ENCODE measurements at places on chromosomes 4 and X.

DNA sequence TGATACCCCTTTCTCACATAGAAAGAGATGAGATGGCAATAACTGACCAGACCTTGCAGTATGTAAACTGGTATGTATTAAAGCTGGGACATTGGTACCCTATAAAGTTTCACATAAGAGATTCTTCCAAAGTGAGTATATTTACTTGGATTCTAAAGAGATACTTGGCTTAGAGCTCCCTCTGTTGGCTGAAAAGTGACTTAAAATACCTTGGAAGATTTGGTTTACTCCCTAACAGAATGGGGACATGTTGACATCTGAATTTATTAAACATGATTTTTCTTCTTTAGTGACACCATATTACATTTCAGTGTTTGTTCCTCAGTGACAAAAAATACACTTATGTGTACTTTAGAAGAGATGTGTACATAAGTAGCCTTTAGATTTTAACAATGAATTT is 47.9 kb upstream of the RGN start:
- peak; percentile 32 for DNase-seq
- no peaks in the 10 kb centered on the region for H3K4me1 ChIP-seq
- H3K27me3 ChIP-seq = no peaks in the 10 kb centered on the region
- no peak overlapping the region for H3K4me3 ChIP-seq

GRCh38 chr4:19300213-19300612 is 951.5 kb upstream of the SLIT2 start:
- H3K27ac ChIP-seq = no peak overlapping the region
- DNase-seq = no peak
- no peaks in the 10 kb centered on the region for H3K27me3 ChIP-seq
- no peaks in the 10 kb centered on the region for H3K36me3 ChIP-seq
- H3K4me1 ChIP-seq = no peaks in the 10 kb centered on the region
- no peak overlapping the region for H3K4me3 ChIP-seq

GRCh38 chrX:110046001-110046400 is 43.1 kb downstream of the TMEM164 start:
- H3K4me1 ChIP-seq = peaks cover 36% of the 10 kb centered on the region
- no peaks in the 10 kb centered on the region for H3K27me3 ChIP-seq
- DNase-seq = no peak
- H3K36me3 ChIP-seq = no peaks in the 10 kb centered on the region
- no peak overlapping the region for H3K4me3 ChIP-seq

GRCh38 chr4:184694412-184694956 is 39.4 kb downstream of the CENPU start:
- no peaks in the 10 kb centered on the region for H3K4me1 ChIP-seq
- peaks cover 37% of the 10 kb centered on the region for H3K36me3 ChIP-seq
- no peak overlapping the region for H3K4me3 ChIP-seq
- H3K27ac ChIP-seq = no peak overlapping the region

GRCh38 chr4:18063079-18063478 is 41.5 kb upstream of the LCORL start:
- no peaks in the 10 kb centered on the region for H3K4me1 ChIP-seq
- no peaks in the 10 kb centered on the region for H3K36me3 ChIP-seq
- no peak overlapping the region for H3K27ac ChIP-seq
- H3K4me3 ChIP-seq = no peak overlapping the region
- DNase-seq = no peak

GRCh38 chr4:52852711-52853110 is 9.4 kb upstream of the RASL11B start:
- no peak for DNase-seq
- peak overlapping the region; percentile 46 for H3K27ac ChIP-seq
- H3K27me3 ChIP-seq = no peaks in the 10 kb centered on the region
- no peaks in the 10 kb centered on the region for H3K36me3 ChIP-seq

DNA sequence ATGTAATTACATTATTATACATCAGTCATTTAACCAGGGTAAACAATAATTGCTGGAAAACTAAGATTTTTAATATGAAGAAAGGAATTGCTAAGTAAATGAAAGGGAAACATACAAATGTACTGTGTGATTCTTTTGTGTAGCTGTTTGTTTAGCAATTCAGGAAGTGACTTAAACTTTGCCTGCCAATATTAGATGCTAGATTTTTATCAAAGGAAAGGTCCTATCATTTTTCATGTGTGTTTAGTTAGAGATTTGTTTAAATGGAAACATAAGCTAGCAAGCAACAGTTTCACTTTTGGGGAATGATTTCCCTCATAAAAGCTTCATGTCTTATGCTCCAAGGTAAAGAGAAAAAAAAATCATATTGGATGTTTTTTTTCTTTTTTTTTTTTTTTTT is 95.1 kb upstream of the LIMCH1 start:
- no peak overlapping the region for H3K27ac ChIP-seq
- no peak for DNase-seq
- H3K27me3 ChIP-seq = no peaks in the 10 kb centered on the region
- no peak overlapping the region for H3K4me3 ChIP-seq

DNA sequence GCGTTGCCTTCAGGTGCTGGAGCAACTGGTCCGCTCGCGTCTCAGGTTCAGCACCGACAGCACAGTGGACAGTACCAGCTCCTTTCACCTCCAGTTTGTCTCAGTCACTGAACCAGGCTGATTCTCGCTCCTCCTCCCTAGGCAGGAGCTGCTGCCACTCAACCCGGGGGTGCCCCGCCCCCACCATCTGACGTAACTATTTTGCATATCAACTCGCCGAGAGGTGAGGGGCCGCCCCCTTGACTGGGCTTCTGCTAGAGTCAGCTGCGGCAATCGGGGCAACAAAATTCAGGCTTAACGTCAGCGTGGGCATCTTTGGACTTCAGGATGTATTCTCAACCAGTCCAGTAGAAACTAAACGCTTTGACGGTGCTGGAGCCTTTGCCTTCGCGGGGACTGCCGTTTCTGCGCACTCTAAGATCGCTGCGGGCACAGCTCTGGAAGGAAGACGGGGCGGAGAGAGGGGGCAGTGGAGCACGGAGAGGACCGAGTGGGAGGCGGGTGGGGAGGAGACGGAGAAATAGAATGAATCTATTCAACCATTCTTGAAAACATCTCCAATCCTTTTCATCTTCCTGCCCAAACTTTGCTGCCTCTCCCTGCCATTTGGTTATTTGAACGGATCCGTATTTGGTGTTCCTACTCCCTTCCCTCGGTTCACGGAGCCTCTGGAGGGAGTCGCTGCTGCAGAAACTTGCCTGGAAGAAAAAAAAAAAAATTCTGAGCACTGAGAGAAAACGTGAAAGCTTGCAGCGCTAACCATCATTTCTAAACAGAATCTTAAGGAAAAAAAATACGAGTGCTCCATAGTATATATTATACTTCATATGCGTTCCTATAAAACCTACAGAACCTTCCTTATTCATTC is at the start of gene FSTL5:
FSTL5 (minus strand) TSS at position 109 of the 868 bp plus-strand sequence. CDS start 52,604 bp downstream, outside the sequence.
- H3K27ac ChIP-seq = no peak within 1 kb of the TSS
- peaks cover 24% of the 10 kb centered on the region for H3K27me3 ChIP-seq
- peak within 1 kb of the TSS; percentile 45 for H3K4me3 ChIP-seq
- no peaks in the 10 kb centered on the region for H3K36me3 ChIP-seq
- H3K4me1 ChIP-seq = no peaks in the 10 kb centered on the region
- DNase-seq = peak; percentile 5

GRCh38 chr4:53886090-53886489 is 178.3 kb downstream of the CHIC2 start:
- no peaks in the 10 kb centered on the region for H3K36me3 ChIP-seq
- no peak for DNase-seq
- no peaks in the 10 kb centered on the region for H3K27me3 ChIP-seq
- H3K4me1 ChIP-seq = peaks cover 3% of the 10 kb centered on the region
- H3K27ac ChIP-seq = peak overlapping the region; percentile 34

DNA sequence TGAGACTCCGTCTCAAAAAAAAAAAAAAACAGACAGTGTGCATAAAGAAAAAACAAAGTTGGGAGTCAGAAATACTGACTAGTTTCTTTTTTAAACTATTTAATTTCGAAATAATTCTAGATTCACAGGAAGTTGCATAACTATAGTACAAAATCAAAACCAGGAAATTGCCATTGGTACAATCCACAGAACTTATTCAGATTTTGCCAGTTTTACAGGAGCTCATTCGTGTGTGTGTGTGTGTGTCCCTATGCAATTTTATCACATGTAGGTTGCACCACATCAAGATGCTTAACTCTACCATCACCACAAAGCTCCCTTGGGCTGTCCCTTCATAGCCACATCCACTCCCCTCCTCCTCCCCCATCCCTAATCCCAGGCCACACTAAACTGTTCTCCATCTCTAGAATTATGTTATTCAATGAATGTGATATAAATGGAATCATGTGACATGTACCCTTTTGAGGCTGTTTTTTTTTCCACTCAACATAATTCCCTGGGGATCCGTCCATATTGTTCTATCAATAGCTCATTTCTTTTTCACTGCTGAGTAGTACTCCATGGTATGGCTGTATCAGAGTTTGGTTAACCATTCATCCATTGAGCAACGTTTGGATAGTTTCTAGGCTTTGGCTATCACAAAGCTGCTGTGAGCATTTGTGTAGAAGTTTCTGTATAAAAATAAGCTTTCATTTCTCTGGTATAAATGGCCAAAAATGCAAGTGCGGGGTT is 16.3 kb upstream of the DDX3X start:
- H3K36me3 ChIP-seq = no peaks in the 10 kb centered on the region
- no peaks in the 10 kb centered on the region for H3K27me3 ChIP-seq
- peak overlapping the region; percentile 41 for H3K27ac ChIP-seq

GRCh38 chrX:69996113-69996468 is 53.6 kb downstream of the AWAT2 start:
- no peak overlapping the region for H3K27ac ChIP-seq
- no peaks in the 10 kb centered on the region for H3K27me3 ChIP-seq
- H3K4me3 ChIP-seq = no peak overlapping the region
- H3K4me1 ChIP-seq = peaks cover 5% of the 10 kb centered on the region
- DNase-seq = no peak
- no peaks in the 10 kb centered on the region for H3K36me3 ChIP-seq

GRCh38 chrX:120224388-120224787 is 26.2 kb upstream of the ZBTB33 start:
- no peaks in the 10 kb centered on the region for H3K4me1 ChIP-seq
- no peaks in the 10 kb centered on the region for H3K36me3 ChIP-seq
- H3K4me3 ChIP-seq = no peak overlapping the region
- DNase-seq = no peak
- no peak overlapping the region for H3K27ac ChIP-seq
- no peaks in the 10 kb centered on the region for H3K27me3 ChIP-seq

GRCh38 chrX:95505721-95506120 is 1178.9 kb upstream of the DIAPH2 start:
- H3K36me3 ChIP-seq = no peaks in the 10 kb centered on the region
- H3K4me1 ChIP-seq = no peaks in the 10 kb centered on the region
- no peak overlapping the region for H3K4me3 ChIP-seq
- H3K27me3 ChIP-seq = no peaks in the 10 kb centered on the region
- no peak overlapping the region for H3K27ac ChIP-seq
- DNase-seq = no peak

DNA sequence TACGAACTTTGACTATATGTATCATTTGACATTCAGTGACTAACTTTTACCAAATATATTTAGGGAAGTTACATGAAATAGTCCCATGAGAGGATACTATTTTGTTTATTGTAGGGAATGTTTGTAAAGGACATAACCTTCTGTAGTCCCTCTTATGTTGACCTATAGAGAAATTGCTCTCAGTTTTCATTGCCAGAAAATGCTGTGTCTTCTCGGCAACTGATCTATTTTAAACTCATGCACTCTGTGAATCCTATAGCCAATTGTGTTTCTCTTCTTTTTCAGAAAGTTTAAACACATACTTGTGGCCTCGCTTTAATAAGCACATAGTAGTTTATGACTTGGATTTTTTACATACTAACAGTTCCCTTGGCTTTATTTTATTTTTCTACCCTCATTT is 38.2 kb downstream of the DMP1 start:
- H3K4me1 ChIP-seq = no peaks in the 10 kb centered on the region
- H3K27ac ChIP-seq = no peak overlapping the region
- no peaks in the 10 kb centered on the region for H3K27me3 ChIP-seq
- no peaks in the 10 kb centered on the region for H3K36me3 ChIP-seq

GRCh38 chrX:15737190-15737958 is 696 bp upstream of the CA5B start:
- DNase-seq = no peak
- no peaks in the 10 kb centered on the region for H3K36me3 ChIP-seq
- H3K4me1 ChIP-seq = no peaks in the 10 kb centered on the region
- no peak overlapping the region for H3K27ac ChIP-seq
- no peaks in the 10 kb centered on the region for H3K27me3 ChIP-seq

DNA sequence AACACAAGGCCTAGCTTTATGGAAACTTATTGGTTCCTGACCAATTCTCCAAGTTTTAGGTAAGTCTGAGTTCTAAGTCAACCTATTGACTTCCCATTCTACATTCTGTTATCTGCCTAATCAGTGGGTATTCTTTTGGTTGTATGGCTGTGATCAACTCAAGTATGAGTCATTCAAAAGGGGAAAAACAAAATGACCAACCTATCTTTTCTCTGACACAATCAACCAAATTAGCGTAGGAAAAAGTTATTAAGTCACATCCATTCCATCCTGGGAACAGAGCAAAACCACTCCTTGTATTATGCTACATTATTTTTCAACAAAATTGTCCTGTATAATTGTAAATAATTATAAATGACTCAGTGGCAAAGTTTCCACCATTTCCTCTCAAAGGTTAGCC is 136.2 kb downstream of the SHROOM4 start:
- H3K4me3 ChIP-seq = no peak overlapping the region
- no peaks in the 10 kb centered on the region for H3K4me1 ChIP-seq
- no peaks in the 10 kb centered on the region for H3K36me3 ChIP-seq
- DNase-seq = no peak
- no peak overlapping the region for H3K27ac ChIP-seq

GRCh38 chrX:46653482-46653881 is 79.9 kb downstream of the CHST7 start:
- no peak overlapping the region for H3K4me3 ChIP-seq
- no peaks in the 10 kb centered on the region for H3K27me3 ChIP-seq
- no peak for DNase-seq
- H3K27ac ChIP-seq = no peak overlapping the region

- no peak overlapping the region for H3K27ac ChIP-seq
- H3K4me1 ChIP-seq = no peaks in the 10 kb centered on the region
- H3K27me3 ChIP-seq = no peaks in the 10 kb centered on the region
- no peaks in the 10 kb centered on the region for H3K36me3 ChIP-seq
Measured at GRCh38 chr4:3615386-3616286, 83.4 kb upstream of the LRPAP1 start.

DNA sequence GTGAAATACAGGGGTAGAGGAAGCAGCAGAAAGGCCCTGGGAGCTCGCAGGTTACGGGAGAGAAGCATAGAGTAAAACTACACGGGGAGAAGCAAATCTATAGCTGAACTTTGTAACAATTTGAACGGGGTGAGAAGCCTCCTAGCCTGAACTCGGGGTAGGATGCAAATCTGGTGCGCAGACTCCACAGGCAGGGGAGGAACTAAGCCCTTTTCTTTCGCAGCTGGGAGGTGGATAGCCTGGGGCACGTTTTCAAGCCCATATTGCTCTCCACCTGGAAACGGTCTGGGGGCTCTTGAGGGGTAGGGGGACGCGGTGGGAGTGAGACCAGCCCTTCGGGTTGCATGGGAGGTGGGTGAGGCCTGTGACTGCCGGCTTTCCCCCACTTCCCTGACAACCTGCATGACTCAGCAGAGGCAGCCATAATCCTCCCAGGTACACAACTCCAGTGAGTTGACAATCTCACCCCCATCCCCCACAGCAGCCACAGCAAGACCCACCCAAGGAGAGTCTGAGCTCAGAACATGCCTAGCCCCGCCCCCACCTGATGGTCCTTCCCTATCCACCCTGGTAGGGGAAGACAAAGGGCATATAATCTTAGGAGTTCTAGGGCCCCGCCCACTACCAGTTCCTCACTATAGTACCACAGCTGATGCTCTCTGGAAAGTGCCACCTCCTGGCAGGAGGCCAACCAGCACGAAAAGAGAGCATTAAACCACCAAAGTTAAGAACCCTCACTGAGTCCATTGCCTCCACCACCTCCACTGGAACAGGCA is 29.9 kb downstream of the SOWAHB start:
- H3K27me3 ChIP-seq = peaks cover 5% of the 10 kb centered on the region
- H3K27ac ChIP-seq = no peak overlapping the region
- no peak for DNase-seq
- H3K4me1 ChIP-seq = no peaks in the 10 kb centered on the region
- no peaks in the 10 kb centered on the region for H3K36me3 ChIP-seq
